ENCODE measurements at places on chromosomes 1 and 21.

DNA sequence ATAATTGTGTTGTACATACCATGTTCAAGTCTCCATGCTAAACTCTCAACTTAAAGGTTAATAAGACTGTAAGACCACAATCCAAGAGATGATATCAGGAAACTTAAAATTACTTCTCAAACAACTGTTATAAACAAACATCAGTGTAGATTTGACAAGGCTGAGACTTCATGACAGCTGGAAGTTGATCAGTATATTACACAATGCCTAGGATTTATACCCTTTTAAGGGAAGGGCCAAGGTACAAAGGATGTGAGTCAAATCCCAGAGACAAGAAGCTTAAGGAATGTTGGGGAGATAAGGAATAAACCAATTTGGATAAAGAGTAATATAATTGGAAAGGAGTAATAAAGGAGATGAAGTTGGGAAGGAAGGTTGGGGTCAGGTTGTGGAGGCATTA lies 98.8 kb downstream of the LBR start:
- DNase-seq, result no peak
- H3K4me1 ChIP-seq, result no peaks in the 10 kb centered on the region
- H3K27me3 ChIP-seq, result no peaks in the 10 kb centered on the region
- no peak overlapping the region for H3K4me3 ChIP-seq
- no peak overlapping the region for H3K27ac ChIP-seq

- peaks cover 2% of the 10 kb centered on the region for H3K27me3 ChIP-seq
- H3K4me1 ChIP-seq, result no peaks in the 10 kb centered on the region
- H3K36me3 ChIP-seq, result no peaks in the 10 kb centered on the region
- DNase-seq, result no peak
- no peak overlapping the region for H3K4me3 ChIP-seq
- H3K27ac ChIP-seq, result no peak overlapping the region
These were observed 7.1 kb downstream of the KIRREL1 start for GRCh38 chr1:158000507-158000906.

- no peaks in the 10 kb centered on the region for H3K27me3 ChIP-seq
- no peak for DNase-seq
- H3K4me1 ChIP-seq, result no peaks in the 10 kb centered on the region
- no peak overlapping the region for H3K27ac ChIP-seq
- no peak overlapping the region for H3K4me3 ChIP-seq
- no peaks in the 10 kb centered on the region for H3K36me3 ChIP-seq
These were observed 77.5 kb downstream of the RPAP2 start for GRCh38 chr1:92376345-92376744.

DNA sequence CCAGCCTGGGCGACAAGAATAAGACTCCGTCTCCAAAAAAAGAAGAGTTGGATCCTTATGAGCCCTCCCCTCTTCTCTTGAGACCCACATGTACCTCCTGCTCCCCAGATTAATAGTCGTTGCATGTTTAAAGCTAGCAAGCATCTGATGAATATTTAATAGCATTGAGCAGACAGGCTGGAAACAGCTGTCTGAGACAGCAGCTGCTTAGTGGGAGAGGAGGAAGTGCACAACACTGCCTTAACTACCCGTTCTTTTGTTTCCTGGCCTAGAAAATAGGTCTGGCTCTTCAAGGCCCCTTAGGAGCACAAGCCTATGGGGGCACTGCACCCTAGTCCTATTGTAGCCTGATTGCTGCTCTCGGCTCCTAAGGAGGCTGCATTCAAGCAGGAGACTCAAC lies 17.3 kb upstream of the TMEM39B start:
- peaks cover 85% of the 10 kb centered on the region for H3K36me3 ChIP-seq
- no peak for DNase-seq
- no peak overlapping the region for H3K4me3 ChIP-seq
- H3K27me3 ChIP-seq, result no peaks in the 10 kb centered on the region
- H3K27ac ChIP-seq, result no peak overlapping the region

DNA sequence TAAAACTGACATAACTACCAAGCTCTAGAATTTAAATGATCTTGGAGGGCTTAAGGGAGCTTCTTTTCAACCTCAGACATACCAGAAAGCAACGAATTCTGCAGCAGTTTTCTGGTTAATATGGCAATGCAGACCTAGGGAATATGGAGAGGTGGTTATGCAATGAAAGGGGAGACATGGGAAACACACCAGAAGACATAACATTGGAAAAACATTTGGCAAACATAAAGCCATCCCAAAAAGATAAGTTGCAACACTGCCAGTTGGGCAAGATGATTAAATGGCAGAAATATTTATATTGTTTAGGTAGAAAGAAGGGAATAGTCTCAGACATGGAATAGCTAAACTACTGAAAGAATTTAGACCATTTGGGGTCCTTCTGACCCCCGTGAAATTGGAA lies 104.5 kb downstream of the KCNJ6 start:
- no peak overlapping the region for H3K27ac ChIP-seq
- H3K27me3 ChIP-seq, result no peaks in the 10 kb centered on the region
- no peak for DNase-seq
- no peaks in the 10 kb centered on the region for H3K36me3 ChIP-seq
- H3K4me3 ChIP-seq, result no peak overlapping the region

- H3K27me3 ChIP-seq, result no peaks in the 10 kb centered on the region
- no peak overlapping the region for H3K4me3 ChIP-seq
- no peak for DNase-seq
- no peaks in the 10 kb centered on the region for H3K36me3 ChIP-seq
These were observed 12.3 kb downstream of the OLFML3 start for GRCh38 chr1:113991467-113991997.

- DNase-seq, result no peak
- H3K27me3 ChIP-seq, result no peaks in the 10 kb centered on the region
- H3K4me3 ChIP-seq, result no peak overlapping the region
- peaks cover 4% of the 10 kb centered on the region for H3K36me3 ChIP-seq
These were observed 11.3 kb downstream of the MFAP2 start for GRCh38 chr1:16969057-16969611.

GRCh38 chr1:52416811-52417210 lies 12.4 kb downstream of the PRPF38A start:
- no peak for DNase-seq
- H3K4me3 ChIP-seq, result no peak overlapping the region
- no peaks in the 10 kb centered on the region for H3K4me1 ChIP-seq
- no peak overlapping the region for H3K27ac ChIP-seq

GRCh38 chr1:69221524-69221923 lies 346.2 kb upstream of the LRRC7 start:
- DNase-seq, result no peak
- no peaks in the 10 kb centered on the region for H3K4me1 ChIP-seq
- no peak overlapping the region for H3K27ac ChIP-seq
- no peak overlapping the region for H3K4me3 ChIP-seq

- H3K27me3 ChIP-seq, result no peaks in the 10 kb centered on the region
- no peak for DNase-seq
- no peak overlapping the region for H3K27ac ChIP-seq
- H3K36me3 ChIP-seq, result peaks cover 36% of the 10 kb centered on the region
- no peaks in the 10 kb centered on the region for H3K4me1 ChIP-seq
These were observed 90.4 kb downstream of the BACH1 start for GRCh38 chr21:29389136-29389535.

DNA sequence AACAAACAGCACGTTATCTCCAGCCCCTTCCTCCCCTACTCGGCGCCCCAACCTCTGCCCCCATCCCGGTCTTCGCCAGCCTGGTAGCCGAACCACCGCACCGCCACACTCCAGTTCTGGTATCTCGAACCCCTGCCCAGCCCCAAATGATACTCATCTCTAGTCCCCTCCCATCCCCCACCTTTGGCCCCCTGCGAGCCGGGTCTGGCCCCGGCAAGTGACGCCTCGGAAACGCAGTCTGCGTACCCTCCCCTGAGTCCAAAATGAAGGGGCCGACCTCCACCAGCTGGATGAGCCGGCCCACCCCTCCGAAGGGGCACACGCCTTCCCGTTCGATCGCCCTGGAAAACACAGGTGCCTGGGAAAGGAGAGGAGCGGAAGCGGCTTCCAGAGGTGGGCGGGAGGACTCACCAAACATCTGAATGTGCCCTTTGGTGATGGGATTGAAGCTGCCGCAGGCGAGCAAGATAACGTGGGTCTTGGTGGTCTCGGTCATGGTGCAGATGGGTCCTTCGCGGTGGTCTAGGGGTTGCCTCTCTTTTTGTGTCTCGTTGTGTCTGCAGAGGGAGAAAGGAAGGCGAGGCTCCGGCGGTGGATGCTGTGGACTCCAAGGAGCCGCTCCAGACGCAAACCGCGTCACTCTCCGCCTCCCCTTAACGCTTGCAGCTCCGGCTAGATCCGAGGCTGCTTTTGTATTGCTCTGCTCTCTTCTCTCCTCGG lies at the start of gene NMNAT2:
TSS of gene NMNAT2 (minus strand) at position 609 of the 720 bp plus-strand sequence. CDS start at position 496, 113 bp downstream.
- H3K27ac ChIP-seq, result no peak within 1 kb of the TSS
- H3K36me3 ChIP-seq, result no peaks in the 10 kb centered on the region
- DNase-seq, result no peak

DNA sequence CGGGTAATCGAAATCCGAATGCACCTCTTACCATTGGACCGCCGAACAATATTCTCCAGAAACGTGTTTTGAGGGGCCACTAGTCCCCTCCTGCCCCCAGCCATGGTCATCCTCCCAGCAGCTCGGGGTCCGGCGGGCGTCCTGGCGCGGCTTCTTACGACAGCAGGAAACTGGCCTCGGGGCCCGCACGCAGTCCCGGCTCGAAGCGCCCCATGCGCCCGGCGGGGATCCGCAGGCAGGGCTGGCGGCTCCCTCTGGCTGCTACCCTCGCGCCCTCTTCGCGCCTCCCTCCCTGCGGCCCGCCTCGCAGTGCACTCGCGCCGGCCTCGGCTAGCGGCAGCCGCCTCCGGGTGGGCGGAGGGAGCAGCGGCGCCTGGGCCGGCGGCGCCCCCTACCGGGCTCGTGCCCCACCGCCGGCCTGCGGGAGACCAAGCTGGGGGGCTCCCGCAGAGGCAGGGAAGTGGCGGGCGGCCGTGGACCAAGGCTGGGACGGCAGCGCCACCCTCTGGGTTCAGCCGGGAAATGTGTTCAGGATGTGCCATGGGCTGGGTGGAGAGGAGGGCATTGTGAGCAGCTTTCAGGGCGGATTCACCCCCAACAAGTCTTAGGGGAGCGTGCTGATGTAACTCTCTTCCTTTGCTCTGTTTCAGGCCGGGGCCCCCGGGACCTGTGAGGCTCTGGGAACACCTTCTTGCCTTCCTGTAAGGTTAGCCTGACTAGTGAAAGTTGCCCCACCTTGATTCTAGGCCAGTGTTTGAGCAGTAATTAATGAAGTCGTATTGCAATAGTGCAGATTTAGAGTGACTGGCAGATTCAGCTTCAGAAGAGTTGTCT lies at the start of gene KCNH1:
TSS of gene KCNH1 (minus strand) at position 313 of the 834 bp plus-strand sequence. CDS start at position 110, 203 bp downstream.
- H3K27me3 ChIP-seq, result peaks cover 57% of the 10 kb centered on the region
- no peak within 1 kb of the TSS for H3K4me3 ChIP-seq
- no peak within 1 kb of the TSS for H3K27ac ChIP-seq
- DNase-seq, result peak; percentile 31

DNA sequence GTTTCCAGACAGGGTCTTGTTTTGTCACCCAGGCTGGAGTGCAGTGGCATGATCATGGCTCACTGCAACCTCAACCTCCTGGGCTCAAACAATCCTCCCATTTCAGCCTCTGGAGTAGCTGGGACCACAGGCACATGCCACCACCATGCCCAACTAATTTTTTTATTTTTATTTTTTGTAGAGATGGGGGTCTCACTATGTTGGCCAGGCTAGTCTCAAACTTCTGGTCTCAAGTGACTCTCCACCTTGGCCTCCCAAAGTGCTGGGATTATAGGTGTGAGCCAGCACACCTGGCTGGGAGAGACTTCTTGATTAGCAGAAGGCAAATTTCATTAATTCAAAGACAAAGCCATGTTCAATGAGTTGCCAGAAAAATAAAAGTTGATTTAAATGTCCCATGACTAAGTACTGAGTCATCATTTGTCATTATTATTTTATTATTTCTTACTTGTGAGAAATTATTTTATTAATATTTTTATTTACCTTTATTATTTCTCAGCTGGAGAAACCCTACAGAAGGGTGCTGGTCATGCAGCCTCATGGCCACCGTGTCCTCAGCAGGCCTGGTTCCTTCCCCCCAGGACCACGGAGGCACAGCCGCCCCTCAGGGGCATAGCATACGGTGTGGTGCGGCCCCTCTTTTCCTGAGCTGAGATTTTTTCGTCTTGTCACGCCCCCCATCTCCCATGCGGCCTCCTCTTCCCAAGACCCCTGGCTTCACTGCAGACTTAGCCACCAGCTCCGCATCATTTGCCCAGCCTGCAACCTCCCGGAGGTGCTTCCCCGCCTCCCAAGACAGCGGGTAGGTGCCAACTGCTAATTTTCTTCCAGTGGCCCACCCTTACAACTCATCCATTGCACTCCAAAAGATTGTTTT lies 55.3 kb upstream of the SIM2 start:
- no peak overlapping the region for H3K27ac ChIP-seq
- no peaks in the 10 kb centered on the region for H3K36me3 ChIP-seq
- no peaks in the 10 kb centered on the region for H3K4me1 ChIP-seq

- no peaks in the 10 kb centered on the region for H3K4me1 ChIP-seq
- no peaks in the 10 kb centered on the region for H3K27me3 ChIP-seq
- DNase-seq, result no peak
These were observed 61.8 kb downstream of the DISP3 start for GRCh38 chr1:11540773-11541160.

DNA sequence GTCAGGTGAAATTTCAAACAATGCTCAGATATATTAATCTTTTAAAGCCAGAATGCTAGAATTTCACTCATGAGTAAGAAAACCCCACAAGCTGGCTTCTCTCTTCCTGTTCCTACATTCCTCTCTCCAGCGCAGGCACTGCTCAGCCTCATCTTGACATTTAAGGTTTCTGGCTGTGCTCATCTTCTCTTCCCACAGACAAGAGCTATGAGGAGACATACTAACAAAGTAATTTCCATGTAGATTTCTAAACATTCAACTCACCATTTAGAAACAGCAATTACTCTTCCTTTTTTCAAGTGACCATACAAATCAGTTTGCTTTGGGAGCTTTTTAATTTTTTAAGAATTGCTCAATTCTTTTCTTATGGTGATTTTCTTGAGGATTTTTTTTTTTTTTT lies 7.8 kb upstream of the LRRC8D start:
- peak overlapping the region; percentile 15 for H3K4me3 ChIP-seq
- peak; percentile 72 for DNase-seq
- no peaks in the 10 kb centered on the region for H3K27me3 ChIP-seq
- peaks cover 89% of the 10 kb centered on the region for H3K4me1 ChIP-seq
- no peaks in the 10 kb centered on the region for H3K36me3 ChIP-seq

GRCh38 chr1:85934516-85934915 lies 222.1 kb downstream of the COL24A1 start:
- H3K4me1 ChIP-seq, result no peaks in the 10 kb centered on the region
- no peak overlapping the region for H3K27ac ChIP-seq
- no peaks in the 10 kb centered on the region for H3K36me3 ChIP-seq
- H3K27me3 ChIP-seq, result no peaks in the 10 kb centered on the region
- no peak for DNase-seq
